ENCODE measurements at places on chromosomes 11 and 22.

- peak; percentile 24 for DNase-seq
Measured at GRCh38 chr22:30196141-30196879, 50.2 kb downstream of the LIF start.

GRCh38 chr22:20091690-20092476 lies 11.8 kb downstream of the DGCR8 start:
- no peak for DNase-seq

DNA sequence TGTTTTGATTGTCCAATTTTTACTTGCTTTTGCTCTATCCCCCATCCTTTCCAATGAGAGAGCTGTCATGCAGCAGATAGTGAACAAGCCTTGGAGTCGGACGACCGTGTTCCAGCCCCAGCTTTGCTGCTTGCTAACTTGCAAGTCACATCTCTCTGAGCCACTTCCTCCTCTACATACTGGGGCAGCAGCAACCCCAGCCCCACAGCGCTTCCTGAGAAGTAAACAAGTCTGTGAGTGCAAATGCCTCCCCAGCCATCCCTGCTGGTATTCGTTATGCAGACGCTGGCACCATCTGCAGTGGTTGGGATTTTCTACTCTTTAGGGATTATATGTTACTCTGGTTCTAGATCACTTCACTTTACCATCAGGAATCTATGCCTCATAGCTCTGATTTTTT lies 35.0 kb downstream of the TPBGL start:
- peak; percentile 47 for DNase-seq

DNA sequence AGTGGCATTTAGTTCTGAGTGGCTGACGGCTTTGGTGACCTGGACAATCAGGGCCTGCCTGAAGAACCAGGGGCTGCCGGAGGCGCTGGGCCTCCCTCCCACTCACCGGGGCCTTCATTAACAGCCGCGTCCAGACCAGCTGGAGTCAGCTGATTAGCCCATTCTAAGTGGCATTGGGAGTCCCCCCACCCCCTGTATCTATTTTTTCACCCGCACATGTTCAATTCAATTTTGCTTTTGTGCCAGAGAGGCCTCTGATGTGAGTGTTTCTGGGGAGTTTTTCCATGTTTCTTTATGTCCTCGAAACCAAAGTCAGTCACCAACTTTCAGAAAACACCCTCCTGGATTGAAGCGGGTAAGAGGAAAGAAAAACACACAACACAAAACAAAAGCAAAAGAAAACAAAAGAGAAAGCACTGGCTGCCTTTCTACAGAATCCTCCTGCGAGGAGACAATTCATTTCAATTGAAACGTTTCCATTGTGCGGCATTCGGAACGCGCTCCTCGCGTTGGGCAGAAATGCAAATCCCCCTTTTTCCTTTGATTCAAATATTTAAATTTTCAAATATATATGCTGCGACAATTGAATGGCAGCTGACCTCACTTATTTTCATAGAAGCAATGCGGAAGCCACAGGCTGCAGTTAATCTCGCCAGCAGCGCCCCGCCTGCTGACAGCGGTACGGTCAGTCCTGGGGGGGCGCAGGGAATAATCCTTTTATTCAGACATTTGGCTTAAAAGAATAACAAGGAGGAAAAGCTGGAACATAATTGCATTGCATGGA lies 17.7 kb downstream of the CDKN1C start:
- DNase-seq, result no peak

DNA sequence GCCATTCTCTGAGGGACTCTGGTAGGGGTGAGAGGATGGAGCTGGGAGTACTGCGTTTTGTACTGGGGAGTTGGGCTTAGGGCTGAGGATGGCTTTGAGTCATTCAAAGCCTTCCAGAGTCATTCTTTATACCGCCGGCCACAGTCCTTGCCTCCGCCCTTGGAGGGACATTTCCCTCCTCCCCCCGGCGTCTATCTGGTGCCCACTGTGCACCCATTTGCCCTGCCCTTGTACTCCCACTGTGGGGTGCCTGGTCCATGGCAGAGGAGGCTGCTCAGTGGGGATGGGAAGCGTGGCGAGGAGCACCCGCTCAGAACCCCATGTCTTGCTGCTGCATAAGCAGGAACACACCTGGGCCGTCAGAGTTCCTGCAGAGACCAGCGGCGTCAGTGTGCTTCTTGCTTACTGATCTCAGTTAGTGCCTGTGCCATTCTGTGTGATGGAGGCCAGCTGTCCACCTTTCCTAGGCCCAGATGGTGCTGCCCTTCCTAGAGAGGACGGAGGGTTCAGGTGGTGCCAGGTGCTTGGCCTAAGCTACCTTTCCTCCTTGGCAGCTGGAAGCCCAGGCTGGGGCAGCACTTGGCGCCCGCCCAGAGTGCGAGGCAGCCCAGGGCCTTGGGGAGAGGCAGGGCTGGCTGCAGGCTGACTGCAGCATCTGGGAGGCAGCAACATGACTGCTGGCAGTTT lies 23.3 kb upstream of the TMEM191C start:
- no peak for DNase-seq

DNA sequence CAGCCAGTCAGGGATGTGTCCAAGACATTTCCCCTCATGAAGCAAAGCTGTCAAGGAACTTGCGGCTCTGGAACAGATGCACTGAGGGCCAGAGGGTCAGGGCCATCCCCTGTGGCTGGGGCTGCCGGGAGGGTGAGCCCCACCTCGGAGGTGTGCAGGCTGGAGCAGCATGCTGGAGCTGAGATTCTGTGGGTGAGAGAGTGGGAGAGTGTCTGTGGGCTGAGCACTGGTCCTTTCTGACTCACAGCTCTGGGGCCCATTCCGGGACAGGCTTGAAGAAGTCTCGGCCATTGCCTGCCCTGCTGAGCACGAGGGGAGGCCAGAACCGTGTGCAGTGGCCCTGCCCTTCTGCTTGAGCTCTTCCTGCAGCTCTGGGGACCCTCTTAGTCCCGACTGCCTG lies 2.1 kb downstream of the OMP start:
- no peak for DNase-seq

DNA sequence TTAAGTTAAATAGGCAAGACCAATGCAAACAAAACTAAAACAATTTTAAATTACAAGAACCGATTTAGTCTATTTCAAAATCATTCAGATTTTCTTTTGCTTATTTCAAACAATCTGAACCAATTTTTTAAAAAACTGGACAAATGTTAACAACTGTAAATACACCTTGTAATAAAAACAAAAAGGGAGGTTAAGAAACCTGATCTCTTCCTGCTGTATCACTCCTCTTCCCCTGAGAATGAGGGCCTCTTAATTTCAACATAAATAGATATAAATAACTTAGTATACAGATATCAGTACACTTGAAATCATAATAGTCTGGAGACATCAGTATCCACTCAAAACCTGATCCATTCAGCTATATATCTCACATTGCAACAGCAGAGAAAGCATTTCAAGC lies 346.6 kb downstream of the TTC28 start:
- DNase-seq, result no peak

- no peak for DNase-seq
Measured at GRCh38 chr22:49291781-49292180, 535.9 kb downstream of the BRD1 start.

DNA sequence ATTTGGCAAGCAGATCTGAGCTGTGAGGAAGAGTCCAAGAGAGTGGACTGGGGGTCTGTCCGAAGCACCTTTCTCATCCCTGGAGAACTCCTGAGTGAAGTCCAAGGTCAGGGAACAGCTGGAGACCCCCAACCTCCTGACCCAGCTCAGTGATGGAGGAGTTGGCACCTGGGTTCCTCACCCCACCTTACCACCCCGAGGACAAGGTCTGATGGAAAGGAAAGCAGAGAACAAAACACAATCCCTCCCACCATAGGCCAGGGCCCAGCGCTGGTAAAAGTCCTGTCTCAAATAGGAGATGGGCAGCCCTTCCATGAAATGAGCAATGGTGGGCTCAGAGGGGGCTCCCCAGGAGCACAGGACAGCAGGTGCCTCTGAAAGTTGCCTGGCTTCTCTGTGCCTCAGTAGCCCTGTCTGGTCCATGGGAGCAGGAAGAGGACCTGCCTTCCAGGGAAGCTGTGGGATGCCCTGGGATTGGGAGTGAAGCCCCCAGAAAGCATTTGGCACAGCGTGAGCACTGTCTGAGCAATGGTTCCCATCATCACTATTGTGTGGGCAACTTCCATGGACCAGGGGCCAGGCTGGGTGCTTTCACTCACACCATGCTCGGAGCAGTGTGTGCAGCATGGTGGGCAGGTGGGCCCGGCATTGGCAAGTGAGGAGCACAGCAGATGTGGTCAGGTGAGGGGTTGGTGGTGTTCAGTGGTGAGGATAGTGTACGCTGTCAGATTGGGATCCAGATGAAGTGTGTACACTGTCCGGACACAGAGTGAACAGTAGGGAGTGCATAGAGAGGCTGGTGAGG lies 7.5 kb downstream of the TRIM29 start:
- no peak for DNase-seq

DNA sequence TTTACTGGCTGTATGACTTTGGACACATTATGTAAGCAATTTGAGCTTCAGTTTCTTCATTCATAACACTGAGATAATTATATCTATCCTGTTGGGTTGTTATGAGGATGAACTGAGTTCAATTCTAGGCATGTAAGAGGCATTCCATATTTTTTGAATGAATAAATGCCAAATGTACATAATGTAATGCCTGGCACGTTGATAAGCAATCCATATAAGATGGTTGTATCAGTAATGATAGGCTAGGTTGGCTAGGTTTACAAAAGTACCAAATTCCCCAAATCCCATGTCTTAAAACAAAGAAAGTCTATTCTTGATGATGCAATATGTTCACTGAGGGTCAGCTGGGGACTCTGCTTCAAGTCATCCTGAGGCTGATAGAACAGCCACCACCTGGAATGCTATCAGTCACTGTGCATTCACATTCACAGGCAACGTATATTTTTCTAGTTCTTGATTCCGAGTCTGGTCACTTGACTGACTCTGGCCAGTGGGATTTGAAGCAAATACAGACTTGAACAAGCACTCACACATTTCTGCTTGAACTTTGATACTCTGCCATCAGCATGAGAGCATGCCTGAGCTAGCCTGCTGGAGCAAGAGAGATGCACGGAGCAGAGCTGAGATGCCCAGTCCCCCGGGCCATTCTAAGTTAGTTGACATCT lies 104.0 kb upstream of the TIMP3 start:
- no peak for DNase-seq

DNA sequence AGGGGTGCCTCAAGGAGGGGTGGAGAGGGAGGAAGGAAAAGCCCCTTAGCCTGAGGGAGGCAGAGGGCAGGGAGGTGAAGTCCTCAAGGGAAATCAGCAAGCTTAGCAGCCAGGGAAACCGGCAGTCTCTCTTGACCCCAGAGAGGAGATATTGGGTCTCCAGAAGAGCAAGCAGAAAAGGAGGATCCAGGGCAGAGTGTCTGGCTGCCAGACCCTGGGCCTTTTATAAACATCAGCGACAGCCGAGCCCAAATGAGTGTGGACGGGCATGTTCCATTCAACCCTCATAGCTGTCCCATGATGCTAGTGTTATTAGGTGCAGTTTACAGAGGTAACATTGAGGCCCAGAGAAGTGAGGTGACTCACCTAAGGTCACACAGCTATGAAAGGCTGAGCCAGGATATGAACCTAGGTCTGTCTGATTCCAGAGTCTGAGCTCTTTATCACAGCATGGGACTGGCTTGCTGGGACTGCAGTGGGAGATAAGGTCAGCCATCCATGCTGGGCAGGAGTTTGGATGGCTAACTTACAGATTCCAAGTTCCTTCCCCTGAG lies 9.3 kb downstream of the PRDM11 start:
- no peak for DNase-seq

- DNase-seq, result no peak
Measured at GRCh38 chr11:69647390-69647748, 6.4 kb downstream of the CCND1 start.

DNA sequence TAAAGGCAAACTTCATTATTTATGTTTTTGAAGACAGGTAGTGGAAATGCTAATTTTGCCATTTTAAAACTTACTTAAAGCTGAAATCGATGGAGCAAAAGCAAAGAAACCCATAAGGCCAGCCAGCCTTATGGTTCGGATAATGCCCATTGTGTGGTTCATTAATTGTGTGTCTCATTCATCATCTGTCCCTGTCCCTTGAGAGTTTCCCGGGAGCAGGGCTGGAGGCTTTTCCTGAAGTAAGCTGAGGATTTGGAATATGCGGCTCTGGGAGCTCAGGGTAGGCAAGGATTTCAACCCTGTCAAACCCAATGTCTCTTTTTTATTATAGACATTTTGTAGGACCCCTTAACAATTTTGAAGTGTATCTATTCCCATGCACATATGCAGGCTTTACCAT lies 790.0 kb upstream of the KIRREL3 start:
- no peak for DNase-seq

GRCh38 chr11:57885298-57886050 lies 123.9 kb downstream of the CTNND1 start:
- no peak for DNase-seq

GRCh38 chr11:43021466-43021865 lies 290.3 kb upstream of the API5 start:
- DNase-seq, result no peak

DNA sequence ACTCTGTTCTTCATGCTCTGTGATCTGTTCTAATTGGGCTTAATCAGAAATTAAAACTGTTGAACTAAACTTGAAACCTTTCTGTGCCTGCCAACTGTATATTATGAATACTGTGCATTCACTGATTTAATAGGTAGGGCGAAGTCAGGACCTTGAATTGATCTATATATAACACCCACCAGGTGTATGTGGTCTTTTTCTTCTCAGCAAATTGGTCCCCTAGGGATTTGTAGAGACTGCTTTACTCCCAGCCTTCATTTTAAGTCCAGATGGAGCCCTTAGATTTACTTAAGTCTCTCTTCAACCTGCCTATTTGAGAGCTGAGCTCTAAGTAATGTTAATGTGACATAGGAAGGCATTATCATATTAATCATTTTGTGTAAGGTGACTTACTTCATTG lies 257.5 kb downstream of the TMEM135 start:
- DNase-seq, result no peak

DNA sequence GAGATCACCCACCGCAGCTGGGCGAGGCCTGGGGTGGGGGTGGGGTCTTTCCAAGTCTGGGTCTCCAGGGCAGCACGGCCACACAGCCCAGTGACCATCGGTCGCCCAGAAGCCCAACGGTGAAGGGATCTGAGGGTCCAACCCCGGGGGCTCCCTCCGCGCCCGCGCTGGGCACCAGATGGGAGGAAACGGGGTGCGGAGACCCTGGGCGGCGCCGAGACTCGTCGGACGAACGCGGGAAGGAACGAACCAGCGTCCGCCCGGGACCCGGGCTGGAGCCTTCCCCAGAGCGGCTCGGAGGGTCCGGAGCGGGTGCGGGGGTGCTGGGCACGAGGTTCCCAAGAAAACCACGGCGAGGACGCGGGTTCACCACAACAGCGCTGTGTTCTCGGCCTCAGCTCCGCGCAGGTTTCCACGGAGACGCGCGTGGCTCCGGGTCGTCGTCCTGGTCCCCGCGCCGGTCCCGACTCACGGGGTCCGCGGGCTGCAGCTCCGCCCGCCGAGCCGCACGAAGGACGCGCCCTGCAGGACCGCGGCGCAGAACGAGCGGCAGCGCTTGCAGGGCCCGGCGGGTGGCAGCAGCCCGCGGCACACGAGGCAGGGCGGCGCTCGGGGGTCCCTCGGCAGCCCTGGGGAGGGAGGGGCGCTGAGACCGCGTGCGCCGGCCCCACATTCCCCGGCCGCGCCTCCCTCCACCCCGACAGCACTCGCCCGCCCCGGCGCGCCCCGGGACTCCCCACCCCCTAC lies 2.3 kb upstream of the IL17REL start:
- DNase-seq, result no peak
